H1 (cell line): ENCODE measurements at places on chromosomes 6 and 20.

DNA sequence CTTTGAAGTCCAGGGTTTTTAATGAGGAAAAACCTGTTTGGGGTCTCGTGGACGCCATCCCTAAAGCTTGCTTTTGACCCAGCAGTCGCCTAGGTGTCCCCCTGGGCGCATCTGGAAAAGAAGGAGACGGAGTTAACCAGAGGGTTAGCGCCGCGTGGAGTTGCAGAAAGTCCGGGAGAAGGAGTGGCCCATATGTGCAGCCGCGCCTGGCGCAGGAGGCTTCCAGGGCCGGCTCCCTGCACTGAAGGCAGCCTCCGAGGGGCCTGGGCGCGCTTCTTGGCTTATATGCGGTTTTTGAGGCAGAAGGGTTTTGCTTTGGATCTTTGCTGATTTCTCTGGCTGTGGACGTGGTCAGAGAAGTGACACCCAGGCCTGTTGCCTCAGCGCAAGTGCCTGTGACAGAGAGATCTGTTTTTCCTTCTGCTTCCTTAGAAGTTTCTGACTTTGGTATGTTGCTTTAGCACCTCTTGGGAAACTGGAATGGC lies 987 bp downstream of the TMEM181 start:
- no peak for DNase-seq

DNA sequence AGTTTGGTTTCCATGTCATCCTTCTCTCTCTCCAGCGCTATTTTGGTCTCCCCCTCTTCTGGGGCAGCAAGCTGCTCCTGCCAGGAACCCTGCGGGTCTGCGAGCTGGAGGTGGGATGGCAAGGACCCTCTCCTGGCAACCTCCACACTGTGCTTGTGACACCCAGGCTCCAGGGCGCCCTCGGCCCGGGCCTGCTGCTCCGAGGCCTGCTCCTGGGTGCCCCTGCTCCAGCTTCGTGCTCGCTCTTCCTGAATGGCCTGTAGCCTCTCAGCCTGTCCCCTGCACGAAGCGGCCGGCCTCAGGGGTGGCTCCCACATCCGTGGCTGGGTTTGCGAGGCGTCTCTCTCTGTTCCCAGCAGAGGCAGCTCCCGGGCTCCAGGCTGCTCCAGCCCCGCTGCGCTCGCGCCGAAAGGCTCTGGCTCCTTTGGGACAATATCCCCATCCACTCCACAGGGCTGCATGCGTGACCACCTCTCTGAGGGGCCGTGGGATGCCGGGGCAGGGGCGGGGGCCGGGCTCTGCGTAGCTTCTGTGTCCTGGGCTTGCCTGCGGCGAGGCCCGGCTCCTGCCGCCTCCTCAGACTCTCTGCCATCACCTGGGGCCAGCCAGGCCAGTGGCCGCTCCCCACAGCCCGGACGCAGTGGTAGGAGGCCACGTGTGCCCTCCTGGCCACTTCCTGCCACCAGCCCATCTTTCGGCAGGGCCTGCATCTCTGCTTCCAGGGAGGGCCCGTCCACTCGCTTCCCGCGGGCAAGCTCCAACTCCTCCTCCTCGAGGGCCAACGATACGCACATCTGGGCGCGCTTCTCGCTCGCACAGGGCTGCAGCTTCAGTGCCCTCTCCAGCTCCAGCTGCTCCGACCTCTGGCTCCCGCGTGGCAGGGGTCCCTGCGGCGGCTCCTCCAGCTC lies 68.9 kb downstream of the GINS1 start:
- DNase-seq: no peak

GRCh38 chr6:142893088-142893487 lies 51.9 kb downstream of the HIVEP2 start:
- no peak for DNase-seq

- DNase-seq: no peak
These were observed 426.9 kb upstream of the JARID2 start for GRCh38 chr6:14819001-14819400.

- DNase-seq: no peak
These were observed 6.4 kb upstream of the ZBTB46 start for GRCh38 chr20:63837479-63837878.

GRCh38 chr6:11536795-11537194 lies 754 bp upstream of the TMEM170B start:
- peak; percentile 50 for DNase-seq

GRCh38 chr6:118495485-118496280 lies 52.4 kb upstream of the PLN start:
- DNase-seq: no peak

- DNase-seq: no peak
These were observed 9.7 kb upstream of the EDN1 start for GRCh38 chr6:12280458-12280857.

DNA sequence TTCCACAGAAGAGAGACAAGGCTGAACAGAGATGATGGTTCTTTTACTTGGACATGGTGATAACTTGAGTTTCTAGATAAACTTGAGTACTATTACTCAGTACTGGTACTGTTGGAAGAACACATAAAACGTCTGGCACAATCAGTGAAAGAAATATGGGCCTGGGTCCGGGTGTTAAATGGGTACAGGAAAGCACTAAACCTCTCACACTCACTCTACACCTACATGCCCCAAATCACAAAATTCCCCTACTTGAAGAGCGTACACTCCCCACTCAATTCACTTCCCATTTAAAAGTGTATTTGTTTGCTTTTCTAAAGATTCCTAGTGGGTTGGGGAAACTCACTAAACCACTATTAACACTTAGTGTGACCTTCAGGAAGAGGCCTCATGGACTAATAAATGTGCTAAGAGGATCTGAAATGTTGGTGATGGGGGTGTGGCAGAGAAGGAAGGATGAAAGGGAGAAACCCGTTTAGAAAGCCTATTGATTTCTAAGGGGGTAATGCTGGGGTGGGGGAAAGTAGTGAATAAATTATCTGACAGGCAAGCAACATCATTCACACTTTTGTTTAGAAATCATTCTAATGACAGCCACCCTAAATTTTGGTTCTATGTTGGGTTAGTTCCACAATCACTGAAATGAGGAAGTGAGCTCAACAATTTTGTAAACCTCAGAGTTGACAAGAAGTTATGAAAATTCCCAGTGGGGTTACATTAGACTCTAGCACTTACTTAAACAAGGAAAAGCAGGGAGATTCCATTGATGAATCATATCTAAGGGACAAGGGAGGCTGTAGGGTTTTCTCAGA lies 222.6 kb upstream of the MARCKS start:
- DNase-seq: no peak

DNA sequence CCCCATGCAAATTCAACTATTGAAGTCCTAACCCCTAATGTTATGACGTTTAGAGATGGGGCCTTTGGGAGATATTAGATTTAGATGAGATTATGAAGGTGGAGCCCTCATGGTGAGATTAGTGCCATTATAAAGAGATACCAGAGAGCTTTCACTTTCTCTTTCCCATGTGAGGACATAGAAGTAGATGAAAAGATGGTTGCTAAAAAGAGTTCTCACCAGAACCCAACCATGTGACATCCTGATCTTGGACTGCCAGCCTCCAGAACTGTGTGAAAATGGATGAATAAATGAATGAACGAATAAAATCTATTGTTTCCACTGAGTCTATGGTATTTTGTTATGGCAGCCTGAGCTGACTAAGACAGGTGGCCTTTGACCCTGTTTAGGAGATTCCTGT lies 50.6 kb upstream of the FBXO30 start:
- DNase-seq: no peak

DNA sequence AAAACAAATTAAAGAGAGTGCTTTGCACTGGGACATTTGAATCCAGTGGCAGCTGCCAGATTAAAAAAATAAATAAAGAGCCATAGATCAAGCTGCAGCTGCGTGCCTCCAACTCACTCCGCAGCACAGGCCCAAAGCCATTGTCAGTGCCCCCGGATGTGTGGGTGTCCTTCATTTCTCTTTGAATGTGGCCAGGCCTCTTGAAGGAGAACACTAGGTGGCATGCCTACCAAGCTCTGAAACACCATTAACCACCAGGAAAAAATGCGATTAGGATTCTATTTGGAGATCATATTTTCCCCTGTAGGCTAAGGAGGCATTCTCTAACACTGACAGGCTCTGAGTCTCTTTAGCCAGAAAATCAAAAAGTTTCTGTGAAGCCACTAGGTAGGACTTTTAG lies 549.8 kb downstream of the PRKN start:
- DNase-seq: no peak

DNA sequence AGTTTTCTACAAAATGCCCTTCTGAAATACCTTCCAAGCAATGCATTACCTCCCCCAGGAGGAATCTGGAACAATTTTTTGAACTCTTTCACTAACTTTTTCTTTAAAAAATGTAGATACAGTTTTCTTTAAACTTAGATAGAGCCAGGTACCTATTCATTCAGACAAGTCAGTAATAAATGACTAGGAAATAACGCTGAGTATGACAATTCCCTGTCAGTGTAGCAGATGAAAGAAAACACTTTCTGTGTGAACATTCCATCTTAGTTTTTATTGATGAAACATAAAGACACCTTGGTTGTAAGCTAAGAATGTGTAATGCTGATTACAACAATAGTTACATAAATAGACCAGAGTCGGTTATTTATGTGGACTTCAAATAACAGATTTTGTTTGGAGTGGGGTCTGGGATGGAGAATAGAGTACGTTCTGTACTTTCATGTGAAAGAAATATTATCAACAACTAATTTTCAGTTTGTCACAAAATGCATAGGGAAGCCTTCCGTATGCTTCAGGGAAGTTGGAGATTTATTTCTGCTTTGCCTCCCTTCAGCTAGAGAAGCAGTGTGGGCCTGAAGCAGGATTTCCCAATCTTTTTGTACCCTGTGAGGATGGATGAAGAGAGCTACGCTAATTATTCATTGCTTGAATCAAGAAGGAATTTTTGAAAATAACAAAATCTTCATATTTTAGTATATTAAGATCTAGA lies 19.2 kb upstream of the QKI start:
- DNase-seq: no peak

DNA sequence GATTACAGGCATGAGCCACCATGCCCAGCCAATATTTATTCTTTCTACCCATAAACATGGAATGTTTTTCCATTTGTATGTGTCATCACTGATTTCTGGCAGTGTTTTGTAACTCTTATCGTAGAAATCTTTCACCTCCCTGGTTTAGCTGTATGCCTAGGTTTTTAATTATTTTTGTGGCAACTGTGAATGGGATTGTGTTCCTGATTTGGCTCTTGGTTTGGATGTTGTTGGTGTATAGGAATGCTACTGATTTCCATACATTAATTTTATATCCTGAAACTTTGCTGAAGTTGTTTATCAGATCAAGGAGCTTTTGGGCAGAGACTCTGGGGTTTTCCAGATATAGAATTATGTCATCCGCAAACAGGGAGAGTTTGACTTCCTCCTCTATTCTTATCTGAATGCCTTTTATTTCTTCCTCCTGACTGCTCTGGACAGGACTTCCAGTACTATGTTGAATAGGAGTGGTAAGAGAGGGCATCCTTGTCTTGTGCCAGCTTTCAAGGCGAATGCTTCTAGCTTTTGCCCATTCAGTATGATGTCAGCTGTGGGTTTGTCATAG lies 198.6 kb downstream of the ZDHHC14 start:
- no peak for DNase-seq

- no peak for DNase-seq
These were observed 180.5 kb downstream of the PDE7B start for GRCh38 chr6:136031982-136032381.

GRCh38 chr20:39800548-39800947 lies 838.4 kb downstream of the DHX35 start:
- no peak for DNase-seq

DNA sequence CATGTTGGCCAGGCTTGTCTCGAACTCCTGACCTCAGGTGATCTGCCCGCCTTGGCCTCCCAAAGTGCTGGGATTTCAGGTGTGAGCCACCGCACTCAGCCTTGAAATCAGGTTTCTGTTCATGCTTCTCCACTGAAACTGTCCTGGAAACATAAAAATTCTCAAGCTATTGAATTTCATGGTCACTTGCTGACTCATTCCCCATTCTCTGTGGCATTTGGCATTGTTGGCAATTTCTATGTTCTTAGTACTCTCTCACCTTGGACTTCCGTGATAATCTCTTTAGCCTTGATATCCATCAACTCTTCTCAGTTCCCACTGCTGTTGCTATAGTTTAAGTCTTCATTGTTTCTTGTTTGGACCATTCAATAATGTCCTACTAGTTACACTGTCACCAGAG lies 6.2 kb downstream of the SEL1L2 start:
- DNase-seq: no peak
